NCI-H1417 treated with DMSO at 0.1 percent for 48 hours (cell line): ENCODE measurements at places on chromosomes 7 and 10.

DNA sequence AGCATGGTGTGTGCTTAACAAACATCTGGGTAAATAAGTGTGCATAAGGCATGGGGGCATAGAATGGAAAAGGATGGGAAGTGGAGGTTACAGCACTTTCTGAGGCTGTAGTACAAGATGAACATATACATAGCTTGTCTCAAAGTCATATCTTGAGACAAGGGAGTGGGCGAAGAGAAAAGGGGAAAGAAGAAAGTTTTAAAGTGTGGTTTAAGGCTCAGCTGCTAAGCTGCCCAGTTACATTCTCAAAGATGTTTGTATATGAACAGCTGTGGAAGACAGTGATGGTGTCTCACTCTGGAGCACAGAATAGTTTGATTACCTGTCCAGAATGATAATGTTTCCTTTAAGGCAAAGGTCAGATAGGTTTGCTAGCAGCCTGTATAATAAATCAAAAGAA lies 61.9 kb upstream of the LANCL2 start:
- DNase-seq = no peak

DNA sequence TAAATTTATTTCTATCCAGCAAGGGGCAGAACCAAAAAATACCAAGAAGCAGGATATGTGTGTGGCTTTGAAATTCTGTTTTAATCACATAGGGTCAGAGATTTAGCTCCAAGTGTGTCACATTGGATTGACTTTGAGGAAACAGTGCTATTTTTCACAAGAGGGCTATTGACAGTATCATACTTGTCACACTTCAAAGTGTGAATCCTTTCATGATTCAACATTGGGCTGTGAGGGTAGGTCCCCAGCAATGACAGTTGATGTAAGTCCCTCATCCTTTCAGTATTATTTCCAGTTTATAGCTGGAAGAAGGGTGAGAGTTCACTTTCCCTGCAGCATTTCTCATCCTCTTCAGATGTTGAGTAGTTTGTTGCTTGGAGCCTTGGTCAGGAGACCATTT lies 7.4 kb downstream of the CCNY start:
- no peak for DNase-seq

DNA sequence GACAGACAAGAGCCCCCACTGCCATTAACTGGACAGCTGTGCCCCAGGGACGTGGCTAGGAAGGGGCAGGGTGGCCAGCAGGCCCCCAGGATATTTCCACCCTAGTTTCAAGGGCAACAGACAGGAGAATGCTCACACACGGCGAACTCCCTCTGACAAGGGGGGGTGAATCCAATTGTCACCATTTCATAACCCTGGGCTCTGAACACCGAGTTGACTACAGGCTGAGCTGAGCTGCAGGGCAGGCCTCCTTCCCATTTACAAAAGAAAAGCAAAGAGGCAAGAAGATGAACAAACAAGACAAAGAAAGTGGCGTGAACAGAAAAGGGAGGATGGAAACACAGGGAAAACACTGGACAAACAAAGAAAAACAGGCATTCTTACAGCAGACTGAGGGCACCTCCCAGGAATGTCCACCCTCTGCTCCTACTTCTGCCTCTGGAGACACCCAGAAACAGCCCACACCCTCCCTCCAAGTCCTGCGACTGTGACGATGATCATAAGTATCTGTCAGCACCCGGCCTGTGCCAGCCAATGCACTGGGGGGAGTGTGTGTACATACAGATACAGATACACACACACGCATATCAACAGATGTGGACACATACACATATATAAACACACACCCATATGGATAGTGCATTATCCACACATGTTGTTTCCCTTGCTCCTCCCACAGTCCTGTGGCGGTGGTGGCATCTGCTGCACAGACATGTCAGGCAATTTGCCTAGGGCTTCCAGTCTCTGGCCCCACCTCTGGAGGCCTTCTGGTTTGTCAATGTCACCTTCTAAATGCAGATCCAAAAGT lies 66.2 kb downstream of the FAM53B start:
- no peak for DNase-seq

DNA sequence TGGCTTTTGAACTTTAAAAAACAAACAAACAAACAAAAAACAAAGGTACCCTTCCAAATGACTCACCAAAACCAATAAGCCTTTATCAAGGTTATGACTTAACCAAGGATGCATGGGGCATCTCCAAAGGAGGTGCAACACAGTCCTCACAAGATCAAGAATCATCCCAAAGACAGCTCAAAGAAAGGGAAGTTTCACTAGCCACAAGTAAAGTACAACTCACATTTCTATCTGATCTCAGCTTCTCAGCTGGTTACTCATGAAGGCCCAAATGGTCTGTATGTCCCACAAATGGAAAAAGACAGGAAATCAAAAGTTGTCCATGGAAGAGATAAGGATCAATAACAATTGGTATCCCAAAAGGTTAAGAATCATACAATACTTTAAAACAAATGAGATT lies 6.0 kb upstream of the MKLN1 start:
- no peak for DNase-seq

- no peak for DNase-seq
Observed at GRCh38 chr7:106987777-106988176, 56.7 kb upstream of the PRKAR2B start.

- no peak for DNase-seq
Observed at GRCh38 chr7:159142199-159142598, 2.5 kb downstream of the VIPR2 start.

DNA sequence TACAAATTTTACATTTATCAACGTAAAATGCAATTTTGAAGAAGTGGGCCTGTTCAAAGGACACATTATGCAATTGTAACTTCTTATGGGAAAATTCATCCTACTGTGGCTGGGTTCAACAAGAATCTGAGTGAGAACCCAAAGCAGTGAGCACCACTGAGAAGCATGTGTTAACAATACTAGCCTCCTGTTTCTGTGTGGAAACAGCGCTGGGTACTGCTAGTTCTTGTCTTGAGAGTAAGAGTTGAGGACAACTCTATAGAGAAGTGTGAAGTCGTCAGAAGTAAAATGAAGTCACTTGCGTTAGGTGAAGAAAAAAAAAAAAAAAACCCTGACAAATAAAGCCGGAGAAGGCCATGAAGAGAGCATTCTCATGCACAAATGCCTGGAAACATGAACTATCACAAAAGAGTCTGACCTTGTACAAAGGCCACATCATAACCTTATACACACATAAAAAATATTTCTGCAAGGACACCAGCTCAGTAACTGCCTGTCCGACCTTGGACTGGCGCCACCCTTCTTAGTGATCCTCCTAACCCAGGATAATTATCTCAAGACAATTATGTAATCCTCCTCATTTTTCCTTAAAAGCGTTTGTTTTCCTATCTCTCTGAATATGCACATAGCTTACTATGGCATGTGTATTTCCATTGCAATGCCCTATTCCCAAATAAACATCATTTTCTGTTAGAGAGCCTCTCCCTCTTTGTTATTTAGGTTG lies 554.9 kb downstream of the HTR7 start:
- DNase-seq = no peak
